ENCODE measurements at places on chromosomes 5 and 9.
A peak's percentile ranks its signal among the peaks of the same experiment; 100 is the strongest.

GRCh38 chr5:40258222-40258621, 421.5 kb upstream of the PTGER4 start:
- DNase-seq = no peak

- no peak for DNase-seq
These were observed 62.8 kb downstream of the CDKN2A start for GRCh38 chr9:21931428-21931827.

DNA sequence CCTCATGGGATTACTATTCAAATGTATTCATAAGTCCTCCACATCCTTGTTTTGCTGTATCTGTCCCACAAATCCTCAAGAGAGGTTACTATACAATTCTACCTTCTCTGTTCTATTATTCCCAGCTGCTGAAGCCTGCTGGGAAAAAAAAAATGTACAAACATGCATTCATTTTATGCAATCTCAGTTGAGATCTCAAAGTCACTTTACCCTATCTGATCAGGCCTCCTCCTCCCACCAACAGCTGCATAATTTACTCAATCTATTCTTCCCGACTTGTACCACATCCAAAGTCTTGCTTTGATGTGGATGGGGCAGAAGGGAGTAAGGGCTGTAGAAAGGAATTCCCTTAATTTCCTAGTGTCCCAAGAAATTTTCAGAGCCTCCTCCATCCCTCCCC, 28.6 kb downstream of the PSIP1 start:
- no peak for DNase-seq

- DNase-seq = no peak
These were observed 372.3 kb upstream of the CCNH start for GRCh38 chr5:87784879-87785495.

- no peak for DNase-seq
These were observed 300.5 kb downstream of the ARL15 start for GRCh38 chr5:54009828-54010227.

- DNase-seq = no peak
These were observed 42.2 kb upstream of the EGFL7 start for GRCh38 chr9:136620441-136621018.

DNA sequence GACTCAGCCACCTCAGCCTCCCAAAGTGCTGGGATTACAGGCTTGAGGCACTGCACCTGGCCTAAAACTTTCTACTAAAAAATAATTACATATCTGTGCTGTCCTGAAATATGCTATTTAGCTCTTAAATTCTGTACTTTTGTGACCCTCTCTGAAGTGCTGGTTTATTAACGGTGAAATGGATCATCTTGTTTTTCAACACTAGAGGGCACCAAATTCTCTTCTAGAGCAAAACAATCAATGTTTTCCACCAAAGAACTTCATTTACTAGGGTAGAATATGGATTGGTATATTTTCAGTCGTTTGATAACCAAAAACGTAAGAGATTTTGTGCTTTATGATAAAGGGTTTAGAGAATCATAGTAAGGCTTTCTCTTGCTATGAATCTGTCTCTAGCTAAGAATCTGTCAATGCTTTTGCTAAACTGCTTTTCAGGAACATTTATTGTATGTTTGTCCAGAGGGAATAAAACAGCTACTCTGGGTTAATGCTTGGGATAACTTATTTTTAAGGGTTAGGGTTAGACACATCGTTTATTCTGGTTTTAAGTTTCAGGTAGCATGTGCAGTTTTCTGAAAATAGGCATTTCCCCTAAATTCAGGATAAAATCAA, 63.6 kb downstream of the RNF180 start:
- peak; percentile 67 for DNase-seq

DNA sequence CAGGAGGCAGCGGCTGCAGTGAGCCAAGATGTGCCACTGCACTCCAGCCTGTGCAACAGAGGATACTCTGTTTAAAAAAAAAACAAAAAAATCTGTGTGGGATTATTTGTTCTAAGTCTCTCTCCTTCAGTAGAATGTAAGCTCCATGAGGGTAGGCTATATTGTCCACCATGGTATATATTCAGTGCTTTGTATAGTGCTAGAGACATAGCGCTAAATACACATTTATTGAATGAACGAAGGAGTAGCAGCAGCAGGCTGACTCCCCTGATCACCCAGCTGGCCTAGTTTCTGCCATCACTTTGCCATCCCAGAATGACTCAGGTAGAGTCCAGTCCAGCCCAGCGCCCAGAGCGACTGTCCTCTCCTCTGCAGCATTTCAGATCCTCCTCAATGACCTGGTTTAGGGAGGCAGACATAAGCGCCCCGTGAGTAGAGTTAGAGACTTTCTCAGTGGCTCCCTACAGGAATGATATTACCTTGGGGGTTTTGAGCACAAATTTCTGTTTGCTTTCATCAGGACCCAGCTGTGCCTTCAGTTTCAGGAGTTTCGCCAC, 716 bp downstream of the HARS1 start:
- no peak for DNase-seq

DNA sequence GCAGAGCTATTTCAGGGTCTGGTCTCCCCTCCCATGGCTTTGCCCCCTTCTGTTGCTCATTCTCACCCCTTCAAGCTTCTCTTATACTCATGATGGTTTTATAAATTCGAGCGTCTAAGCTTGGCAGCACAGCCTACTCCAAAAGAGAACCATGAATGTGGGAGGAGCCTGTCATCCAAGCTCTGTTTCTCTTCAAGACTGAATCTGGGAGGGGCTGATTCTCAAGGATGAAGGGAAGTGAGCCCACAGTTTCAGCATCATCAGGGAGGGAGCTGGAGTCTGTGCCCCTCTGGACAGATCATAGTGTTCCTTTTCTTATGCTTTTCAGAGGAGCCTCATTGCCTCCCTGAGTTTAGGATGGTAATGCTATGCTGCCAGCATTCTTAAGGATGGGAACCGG, 168.6 kb downstream of the CFAP90 start:
- no peak for DNase-seq

GRCh38 chr9:121865884-121866283, 214.4 kb downstream of the DAB2IP start:
- no peak for DNase-seq

- DNase-seq = no peak
These were observed 147.6 kb upstream of the NR3C1 start for GRCh38 chr5:143550986-143551630.

GRCh38 chr9:108761655-108762347, 94.0 kb downstream of the ACTL7B start:
- DNase-seq = peak; percentile 72

DNA sequence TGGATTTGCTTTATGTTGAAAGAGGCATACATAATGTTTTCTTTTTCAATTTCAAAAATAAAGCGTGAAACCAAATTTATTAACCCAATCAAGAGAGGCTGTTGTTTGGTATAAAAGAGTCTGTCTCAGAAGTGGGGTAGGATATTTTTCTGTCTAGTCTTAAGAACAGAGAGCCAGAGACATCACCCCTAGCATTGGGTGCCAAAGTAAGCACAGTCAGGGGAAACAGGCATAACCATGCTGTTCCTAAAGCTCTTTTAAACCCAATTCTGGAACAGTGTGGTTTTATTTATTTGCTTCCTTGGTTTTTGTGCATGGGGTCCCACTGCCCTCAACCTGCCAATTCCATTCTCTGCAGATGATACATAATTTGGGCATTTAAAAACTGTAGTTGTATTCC, 88.2 kb downstream of the UBE2R2 start:
- no peak for DNase-seq

- DNase-seq = no peak
These were observed 271.2 kb upstream of the IRX2 start for GRCh38 chr5:3022665-3023064.

DNA sequence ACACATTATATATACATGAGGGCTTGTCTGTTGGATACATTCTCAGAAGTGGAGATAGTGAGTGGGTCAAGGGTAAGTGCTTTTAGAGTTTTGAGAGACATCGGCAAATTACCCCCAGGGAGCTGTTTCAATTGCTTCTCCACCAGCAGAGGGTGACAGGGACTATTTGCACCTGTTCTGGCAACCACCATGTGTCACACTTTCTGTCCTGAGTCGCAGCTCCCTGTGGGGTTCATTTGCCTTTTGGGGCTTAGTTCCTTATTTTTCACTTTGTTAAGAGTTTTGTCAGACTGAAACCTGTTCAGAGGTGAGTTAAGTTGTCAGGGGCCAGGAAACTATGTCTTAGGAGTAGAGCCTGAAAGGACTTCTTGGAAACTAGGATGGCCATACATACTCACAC, 20.1 kb upstream of the SLC36A1 start:
- DNase-seq = no peak

DNA sequence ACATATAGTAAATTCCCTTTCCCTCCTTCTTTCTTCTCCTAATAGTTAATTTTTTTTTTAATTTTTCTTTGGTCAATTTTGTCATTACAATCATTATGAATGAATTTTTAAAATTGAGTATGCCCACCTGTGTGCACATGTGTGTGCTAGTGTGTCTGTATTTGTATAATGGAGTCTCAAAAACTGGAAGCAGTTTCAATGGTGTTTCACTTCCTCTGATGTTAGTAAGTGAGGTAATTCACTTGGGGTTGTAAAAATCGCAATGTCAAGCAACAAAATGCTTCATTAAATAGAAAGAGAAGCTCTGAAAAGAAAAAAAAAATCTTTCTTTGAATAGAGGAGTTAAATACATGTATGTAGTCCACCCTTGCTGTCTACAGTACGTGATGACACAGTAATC, 1467.6 kb upstream of the NUDT12 start:
- peak; percentile 13 for DNase-seq

GRCh38 chr9:36174731-36175130, 5.5 kb downstream of the CCIN start:
- DNase-seq = no peak

DNA sequence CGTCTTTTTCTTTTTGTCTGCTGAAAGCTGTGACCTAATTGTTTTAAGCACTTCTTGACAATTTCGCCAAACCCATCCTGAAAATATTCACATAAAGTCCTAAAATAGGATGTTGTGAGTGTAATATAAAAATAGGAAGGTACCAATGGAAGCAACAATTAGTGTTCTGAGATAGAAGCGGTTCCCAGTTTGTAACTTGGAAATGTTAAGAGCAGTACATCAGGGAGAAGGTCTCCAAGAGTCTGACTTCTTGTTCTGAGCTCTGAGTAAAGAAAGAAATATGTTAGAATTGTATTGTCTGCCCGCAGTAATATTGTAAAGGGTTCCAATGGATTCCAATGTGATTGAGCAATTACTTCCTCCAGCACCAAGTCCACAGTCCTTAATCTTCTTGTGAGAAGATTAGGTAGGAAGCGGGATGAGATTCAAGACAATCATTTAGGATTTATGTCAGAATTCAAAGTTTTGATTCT, 3.9 kb downstream of the VCAN start:
- DNase-seq = no peak

DNA sequence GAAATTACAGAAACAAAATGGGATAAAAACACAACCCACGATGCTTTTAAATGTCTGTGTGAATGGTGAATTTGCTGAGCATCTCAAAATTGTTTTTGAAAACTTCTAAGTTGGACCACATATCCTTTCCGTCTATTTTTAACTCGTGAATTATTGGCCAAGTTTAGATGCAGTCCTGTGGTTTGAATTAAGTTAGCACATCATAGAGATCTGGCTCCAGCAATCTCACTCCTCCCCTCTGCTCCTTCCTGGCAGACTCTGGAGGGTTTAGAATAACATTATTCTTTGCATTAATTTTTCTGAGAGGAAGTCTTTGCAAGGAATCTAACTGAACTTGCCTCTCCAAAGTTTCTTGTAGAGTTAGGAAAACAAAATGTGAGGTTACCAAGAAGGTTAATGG, 14.5 kb upstream of the ANKRD55 start:
- no peak for DNase-seq

DNA sequence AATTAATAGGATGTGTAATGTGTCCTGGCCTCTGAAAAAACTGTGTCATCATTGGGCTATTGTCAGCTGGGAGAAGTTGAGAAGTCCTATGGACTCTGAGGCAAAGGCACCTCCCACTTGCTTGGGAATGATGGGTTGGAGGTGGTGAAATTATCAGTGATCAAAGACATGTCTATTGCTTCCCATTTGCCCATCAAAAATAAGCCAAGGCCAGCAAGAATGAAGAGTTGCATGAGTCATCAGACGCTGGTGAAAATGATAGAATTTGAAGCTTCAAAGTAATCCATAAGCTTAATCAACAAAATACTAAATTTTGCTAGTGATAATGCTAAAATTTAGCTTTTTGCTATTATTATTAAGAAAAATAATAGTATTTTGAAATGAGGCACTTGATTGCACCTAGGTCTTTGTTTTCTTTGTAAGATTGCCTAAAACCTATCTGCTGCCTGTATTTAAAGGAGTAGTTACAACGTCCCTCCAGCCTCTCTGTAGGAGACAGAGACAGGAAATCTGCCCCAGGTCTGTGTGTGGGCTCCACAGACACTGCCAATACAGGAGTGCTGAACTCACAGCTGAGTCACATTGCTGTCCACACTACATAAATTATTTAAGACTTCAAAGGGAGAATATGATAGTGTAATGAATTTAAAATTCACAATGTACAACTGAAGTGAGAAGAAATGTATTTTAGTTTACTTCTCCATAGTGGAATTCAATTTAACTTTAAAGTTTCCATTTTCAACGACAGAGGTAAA, 48.4 kb upstream of the APC start:
- DNase-seq = no peak

GRCh38 chr9:109872901-109873300, 92.9 kb downstream of the PALM2AKAP2 start:
- DNase-seq = no peak

DNA sequence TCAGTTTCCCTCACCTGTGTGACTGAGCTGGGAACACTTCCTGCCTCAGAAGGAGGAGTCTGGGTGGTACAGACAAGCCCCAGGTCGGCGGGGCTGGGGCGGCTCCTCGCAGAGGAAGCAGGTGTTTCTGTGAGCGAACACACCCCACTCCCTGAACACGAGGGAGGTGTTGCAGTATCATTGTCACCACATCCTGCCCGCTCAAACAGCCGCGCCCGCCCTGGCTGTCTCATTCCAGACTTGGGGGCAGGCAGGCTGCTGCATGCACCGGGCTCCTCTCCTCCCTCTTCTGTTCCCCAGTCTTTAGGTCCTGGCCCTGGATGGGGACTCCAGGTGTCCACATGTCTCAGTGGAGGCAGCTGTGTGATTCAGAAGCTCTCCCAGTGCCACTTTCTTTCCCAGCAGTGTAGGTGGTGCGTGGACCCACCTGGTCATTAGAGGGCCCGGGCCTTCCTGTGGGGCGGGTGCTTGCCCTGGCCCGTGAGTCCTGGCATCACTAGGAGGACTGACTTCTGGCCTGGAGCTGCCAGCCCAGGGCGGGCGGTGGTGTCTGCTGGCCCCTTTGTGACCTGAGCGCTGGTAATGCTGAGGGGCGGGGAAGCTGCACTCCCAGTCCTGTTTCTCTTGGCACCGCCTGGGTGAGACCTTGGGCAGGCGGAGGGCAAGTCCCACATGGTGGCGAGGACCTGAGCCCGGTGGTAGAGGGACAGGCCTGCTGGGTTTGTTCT, 18.3 kb upstream of the PHYHD1 start:
- DNase-seq = no peak

GRCh38 chr5:32852535-32852934, 141.4 kb downstream of the NPR3 start:
- DNase-seq = peak; percentile 13

- DNase-seq = peak; percentile 21
These were observed 32.1 kb upstream of the CLINT1 start for GRCh38 chr5:157890836-157891597.
